ENCODE measurements at places on chromosomes 5 and 9.

GRCh38 chr5:62374090-62374489, 29.6 kb downstream of the DIMT1 start:
- DNase-seq = no peak

- DNase-seq = no peak
Observed at GRCh38 chr5:149363936-149364335, 6.1 kb downstream of the PCYOX1L start.

DNA sequence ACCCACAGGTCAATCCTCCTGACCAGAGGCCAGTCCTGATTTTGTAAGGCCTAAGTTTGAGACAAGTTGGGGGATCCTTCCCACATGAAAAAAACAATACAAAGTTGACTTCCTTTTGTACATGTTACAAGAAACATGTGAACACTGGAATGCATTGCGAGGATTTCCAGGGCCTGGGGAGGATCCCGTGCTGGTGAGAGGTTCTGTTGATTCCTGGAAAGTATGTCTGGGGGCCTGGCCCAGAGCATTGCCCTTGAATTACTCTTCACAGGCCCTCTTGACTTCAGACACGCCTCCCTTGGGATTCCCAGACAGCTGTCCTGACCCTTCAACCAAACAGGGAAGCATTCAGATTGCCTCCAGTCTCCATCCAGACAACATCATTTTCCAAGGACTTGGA, 234.2 kb upstream of the IRX2 start:
- no peak for DNase-seq

DNA sequence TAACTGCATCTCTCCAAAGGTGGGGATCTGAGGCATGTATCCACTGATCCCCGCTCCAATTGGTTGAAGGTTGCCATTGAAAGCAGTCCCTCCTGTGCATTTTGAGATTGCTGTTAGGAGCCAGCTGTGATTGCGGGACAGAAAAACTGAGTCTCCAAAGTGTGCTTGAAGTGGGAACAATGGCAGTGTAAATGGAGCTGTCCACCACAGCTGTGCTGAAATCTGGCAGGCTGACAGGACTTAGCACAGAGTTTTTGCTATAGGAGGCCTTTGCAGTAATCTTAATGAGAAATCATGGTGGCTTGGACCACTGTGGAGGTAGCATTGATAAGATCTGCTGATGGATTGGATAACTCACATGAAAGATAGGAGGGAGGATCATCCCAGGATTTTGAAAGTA, 3.3 kb downstream of the RNF20 start:
- no peak for DNase-seq

- DNase-seq = no peak
Observed at GRCh38 chr5:62124266-62124665, 181.7 kb upstream of the KIF2A start.
